ENCODE measurements at places on chromosomes 1 and 21.

DNA sequence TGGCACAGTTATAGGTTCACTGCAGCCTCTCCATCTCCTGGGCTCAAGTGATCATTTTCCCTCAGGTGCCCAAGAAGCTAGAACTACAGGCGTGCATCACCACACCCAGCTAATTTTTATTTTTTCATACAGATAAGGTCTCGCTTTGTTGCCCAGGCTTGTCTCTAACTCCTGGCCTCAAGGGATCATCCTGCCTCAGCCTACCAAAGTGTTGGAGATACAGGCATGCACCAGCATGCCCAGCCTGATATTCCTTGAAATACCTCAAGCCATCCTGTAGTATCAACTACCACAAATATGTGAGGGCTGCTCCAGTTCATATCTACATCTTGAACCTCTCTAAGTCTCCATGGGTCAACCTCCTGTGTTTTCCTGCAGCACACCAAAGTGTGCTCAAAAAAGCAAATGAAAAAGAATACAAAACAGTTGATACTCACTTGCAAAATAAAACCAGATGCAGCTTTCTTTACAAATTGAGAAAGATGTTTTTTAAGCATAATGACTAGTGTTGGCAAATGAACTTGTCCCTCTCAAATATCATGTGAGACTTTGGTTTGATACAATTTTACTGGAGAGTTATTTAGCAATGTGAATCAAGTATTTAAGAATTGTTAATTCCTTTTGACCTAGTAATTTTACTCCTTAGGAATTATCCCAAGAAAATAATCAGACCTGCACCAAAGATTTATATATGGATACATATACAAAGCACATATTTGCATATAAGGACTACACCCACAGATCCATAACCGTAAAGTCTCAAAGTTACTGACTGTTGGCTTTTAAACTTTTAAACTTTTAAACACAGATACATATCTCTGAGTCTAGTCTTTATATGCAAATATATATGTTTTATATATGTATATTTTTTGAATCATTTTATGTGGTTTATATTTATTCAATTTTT is 197.7 kb downstream of the NRIP1 start:
- no peak for DNase-seq

DNA sequence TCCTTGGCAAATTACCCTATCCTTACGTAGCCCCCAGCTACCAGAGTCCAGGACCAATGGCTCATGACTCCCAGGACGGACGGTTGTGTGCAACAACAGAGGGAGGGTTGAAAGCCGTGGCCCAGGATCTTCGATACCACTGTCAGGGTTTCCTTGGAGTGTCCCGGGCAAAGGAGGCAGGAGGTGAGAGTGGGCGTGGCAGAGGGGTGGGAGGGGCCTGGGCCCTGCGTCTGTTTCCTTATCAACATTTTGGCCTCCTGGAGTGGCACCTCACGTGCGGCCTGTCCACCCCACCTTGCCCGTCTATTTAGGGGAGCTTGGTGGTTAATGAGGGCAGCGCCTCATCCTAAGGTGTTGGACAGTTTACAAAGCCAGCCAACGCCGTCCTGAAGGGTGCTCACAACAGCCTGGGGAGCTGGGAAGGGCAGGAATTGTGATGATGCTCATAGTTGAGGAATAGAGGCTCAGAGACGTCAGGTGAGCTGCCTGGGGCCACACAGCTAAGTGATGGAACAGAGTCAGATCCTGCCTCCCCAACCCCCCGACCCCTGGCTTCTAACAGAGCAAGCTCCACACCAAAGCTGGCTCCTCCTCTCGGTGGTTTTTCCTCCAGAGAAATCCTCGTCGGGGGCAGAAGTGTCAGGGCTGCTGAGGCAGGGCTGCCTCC is 17.4 kb upstream of the ARHGEF10L start:
- DNase-seq, result no peak

DNA sequence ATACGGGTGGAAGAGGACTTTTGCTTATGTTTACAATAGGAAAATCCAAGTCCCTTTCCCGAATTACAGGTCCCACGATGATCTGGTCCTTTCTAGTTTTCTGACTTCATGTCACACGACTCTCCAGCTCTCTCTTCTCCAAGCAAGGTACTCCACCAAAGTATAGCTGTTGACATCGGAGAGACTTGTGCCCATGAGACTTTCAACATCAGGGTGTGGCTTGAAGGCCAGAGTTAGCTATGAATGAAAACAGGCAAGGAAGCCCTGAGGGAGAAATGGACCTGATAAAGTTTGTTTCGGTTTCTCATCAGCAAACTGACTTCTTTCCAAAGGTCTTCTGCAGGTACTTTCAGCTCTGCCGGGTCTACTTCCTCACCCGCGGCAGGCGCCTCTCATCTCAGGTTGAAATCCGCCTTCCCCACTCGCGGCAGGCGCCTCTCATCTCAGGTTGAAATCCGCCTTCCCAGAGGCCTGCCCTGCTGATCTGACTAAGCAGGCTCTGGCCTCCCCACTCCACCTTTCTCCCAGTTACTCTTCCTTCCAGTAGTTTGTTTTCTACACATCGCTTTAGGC is 2.1 kb upstream of the PER3 start:
- no peak for DNase-seq

DNA sequence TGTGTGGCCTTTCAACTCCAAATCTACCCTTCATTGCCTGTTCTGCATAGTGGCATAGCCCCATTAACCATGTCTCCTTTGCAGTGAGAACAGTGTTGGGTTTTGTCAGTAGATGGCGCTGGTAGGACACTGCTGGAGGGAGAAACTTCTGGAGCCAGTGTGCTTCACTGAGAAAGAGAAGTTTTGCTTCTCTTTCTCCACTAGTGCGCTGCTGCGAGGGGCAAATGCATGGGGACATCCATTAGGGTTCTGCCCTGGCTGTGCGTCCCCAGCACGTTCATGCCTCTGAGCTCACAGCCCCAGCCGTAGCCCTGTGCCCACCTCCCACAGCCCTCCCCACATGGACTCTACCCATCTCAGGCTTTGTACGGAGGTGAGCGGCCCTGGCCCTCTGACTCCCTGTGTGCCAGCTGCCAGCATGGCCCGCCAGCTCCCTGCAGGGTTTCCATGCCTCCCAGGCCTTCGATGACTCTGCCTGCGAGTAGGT is 53.1 kb downstream of the RIMS3 start:
- peak; percentile 63 for DNase-seq

GRCh38 chr1:236545621-236546169 is 21.9 kb downstream of the LGALS8 start:
- DNase-seq, result no peak
